ENCODE measurements at places on chromosomes 13 and 19.

DNA sequence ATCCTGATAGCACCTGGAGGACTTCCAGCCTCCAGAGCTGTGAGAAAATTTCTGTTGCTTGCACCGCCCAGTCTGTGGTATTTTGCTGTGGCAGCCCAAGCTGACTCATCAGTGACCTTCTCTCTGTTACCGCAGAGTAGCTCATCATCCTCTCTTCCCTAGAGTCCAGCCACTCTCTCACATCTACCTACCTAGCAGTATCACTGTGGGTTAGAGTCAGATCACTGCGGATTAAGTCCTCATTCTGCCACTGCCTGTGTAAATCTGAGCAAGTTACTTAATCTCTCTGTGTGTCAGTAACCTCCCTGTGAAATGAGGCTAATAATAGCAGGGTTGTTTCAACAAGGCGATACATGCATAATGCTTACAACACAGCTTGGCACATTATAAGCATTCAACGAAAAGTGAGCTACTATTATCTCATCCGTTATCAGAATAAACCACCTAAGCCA lies 40.3 kb upstream of the USPL1 start:
- DNase-seq: peak; percentile 26

DNA sequence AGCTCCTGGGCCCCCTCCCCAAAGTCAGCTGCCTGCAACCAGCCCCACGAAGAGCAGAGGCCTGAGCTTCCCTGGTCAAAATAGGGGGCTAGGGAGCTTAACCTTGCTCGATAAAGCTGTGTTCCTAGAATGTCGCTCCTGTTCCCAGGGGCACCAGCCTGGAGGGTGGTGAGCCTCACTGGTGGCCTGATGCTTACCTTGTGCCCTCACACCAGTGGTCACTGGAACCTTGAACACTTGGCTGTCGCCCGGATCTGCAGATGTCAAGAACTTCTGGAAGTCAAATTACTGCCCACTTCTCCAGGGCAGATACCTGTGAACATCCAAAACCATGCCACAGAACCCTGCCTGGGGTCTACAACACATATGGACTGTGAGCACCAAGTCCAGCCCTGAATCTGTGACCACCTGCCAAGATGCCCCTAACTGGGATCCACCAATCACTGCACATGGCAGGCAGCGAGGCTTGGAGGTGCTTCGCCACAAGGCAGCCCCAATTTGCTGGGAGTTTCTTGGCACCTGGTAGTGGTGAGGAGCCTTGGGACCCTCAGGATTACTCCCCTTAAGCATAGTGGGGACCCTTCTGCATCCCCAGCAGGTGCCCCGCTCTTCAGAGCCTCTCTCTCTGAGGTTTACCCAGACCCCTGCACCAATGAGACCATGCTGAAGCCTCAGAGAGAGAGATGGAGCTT lies 4.7 kb upstream of the CEACAM5 start:
- DNase-seq: no peak

DNA sequence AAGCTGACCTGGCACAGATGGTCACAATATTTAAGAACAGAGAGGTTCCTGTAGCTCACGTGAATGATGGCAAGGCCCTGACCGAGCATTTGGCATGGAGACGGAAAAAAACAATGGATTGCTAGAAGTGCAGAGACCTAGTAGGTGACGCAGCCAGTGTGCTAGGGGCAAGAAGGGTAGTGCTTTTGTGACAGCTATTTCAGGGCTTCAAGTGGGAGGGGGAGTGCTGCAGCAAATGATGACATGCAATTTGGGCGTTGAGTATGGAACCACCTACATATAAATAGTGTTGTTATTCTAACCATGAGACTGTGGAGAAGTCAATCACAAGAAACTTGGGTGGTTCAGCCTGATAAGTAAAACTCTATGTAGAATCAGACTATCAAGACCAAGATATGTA lies 65.7 kb upstream of the IL17D start:
- DNase-seq: no peak

GRCh38 chr13:36998624-36999041 lies 507 bp downstream of the ALG5 start:
- peak; percentile 12 for DNase-seq

- DNase-seq: no peak
These were observed 42.7 kb downstream of the GATAD2A start for GRCh38 chr19:19448238-19448544.

GRCh38 chr13:42041011-42041683 lies 7.3 kb upstream of the DGKH start:
- peak; percentile 57 for DNase-seq
